ENCODE measurements at places on chromosomes 12 and 14.

DNA sequence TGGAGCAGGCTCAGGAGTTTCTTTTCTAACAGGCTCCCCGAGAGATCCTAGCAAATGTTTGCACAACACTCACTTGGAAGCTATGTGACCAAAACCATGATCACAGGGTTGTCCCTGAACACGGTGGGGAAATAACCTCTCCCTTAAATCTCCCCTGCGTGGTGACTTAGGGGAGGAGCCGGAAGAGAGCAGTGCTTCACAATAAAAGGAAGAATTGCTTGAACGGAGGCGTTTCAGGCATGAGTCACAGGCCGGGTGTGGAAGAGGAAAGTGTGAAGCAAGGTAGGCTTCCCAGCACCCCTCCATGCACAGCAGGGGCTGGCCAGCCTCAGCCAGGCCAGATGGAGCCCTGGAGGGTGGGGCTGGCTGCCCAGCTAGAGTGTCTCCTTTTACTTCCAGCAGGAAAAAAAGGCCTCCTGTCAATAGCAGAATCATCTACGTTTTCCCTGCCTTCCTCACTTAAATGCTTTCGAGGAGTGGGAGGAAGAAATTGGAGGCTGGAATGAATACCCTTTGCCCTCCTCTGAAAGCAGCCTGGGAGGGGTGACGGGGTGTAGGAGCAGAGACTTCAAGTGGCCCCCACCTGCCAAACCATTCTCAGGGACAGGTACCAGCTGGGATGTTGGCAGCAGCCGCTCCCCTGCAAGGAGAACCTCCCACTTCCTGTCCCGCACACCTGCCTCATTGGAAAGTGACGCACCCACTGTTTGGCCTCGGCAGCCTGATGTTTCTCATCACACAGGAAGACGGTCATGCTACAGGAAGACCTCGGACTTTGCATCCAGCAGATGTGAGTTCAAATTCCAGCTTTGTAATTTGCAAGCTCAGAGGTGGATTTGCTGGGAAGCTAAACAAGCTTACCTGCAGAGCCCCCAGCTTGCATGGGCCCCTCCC lies 30.1 kb upstream of the PPP2R5C start:
- peak; percentile 82 for DNase-seq

DNA sequence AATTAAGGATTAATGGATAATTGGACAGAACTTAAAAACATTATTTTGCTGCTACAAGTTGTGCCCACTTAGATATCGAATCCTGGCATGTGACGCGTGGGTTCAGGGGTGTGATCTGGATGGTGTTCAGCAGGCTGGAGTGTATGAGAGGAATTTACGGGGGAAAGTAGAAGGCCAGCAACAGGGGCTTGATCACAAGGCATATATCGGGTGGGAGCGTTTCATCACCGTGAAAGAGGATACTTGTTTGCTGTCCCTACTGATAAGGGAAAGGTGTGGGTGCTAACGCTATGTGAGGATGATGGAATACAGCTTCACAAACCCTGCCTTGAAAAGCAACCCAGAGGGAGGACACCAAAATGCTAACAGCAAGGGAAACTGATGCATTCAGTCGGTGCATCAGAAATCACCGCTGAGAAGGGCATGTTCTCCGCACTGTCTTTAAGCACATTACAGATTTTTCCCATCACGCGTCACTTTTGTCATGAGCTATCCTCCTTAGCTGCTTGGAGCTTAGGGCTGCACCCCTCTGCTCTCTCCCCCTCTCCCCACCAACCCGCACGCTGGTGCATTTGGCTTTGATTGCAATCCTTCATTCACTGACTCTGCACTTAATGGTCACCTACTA lies 13.4 kb downstream of the HHIPL1 start:
- no peak for DNase-seq

DNA sequence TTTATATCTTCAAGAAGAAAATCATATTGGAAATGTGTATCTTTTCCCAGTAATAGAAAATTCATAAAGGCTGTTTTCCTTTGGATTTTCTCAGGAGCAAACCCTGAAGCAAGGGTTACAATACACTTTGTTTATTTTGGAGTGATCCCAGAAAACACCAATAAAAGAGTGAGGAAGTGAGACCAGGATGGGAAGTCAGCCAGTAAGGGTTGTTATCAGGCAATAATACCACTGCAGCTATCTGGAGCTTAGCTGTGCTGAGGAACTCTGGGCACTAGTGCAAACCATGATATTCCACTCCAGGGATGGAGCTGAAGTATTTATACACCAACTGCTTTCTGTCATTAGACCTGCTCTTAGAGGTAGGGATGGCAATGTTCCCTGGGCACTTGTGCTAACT lies 1002.3 kb downstream of the FLRT2 start:
- DNase-seq, result no peak

DNA sequence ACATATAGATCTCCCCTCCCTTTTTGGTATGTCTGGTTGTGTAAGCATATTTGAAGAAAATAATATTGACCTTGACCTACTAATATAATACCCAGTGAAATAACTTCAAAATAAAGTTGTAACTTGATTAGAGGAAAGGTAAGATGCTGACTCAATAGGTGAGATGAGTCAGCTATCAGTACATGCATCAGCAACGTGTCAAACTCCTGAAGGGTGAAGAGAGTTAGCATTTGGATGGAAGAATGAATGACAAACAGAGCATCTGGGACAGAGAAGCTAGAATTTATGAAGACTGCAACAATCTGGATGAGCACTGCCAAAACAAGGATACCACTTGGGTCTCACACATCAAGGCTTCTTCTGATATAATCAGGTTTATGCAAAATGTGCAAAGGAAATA lies 74.9 kb downstream of the PPP2R5E start:
- no peak for DNase-seq

DNA sequence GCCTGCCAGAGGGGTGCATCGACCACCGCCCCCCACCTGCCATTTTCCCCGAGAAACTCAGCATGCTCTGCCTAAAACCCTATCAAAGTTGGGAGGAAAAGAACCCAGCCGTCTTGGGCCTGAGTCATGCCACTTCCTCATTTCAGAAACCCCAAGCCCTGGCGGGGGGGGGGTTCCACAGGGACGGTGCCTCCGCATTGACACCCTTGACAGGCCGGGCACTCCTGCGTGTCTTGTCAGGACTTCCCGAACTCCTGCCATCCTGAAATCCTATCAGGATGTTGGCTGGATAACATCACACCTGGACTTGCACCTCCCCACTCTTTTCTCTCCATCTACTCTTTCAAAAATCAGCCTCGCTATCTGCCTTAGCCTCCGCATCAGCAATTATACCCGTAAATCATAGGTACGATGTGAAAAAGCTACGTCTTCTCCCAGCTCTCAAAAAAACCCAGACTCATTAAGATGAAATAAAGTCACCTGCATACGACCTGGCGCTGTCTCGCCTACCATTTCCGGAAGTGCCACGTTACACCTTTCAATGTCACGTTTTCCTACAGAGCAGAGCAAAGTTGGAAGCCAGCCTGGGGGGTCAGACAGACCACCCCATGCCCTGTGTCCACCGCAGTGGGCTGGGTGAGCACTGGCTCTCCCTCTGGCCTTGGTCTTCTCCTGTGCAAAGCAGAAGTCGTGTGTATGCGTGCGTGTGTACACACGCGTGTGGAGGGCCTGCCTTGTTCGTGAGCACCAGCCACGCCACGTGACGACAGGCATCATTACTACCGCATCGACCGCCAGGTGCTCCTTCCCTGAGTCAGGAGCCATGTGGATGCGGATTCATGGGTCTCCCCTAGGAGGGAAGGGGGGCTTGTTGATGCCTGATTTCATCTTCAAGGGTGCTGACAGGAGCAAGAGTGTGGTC lies 96.7 kb downstream of the RFLNA start:
- peak; percentile 65 for DNase-seq

DNA sequence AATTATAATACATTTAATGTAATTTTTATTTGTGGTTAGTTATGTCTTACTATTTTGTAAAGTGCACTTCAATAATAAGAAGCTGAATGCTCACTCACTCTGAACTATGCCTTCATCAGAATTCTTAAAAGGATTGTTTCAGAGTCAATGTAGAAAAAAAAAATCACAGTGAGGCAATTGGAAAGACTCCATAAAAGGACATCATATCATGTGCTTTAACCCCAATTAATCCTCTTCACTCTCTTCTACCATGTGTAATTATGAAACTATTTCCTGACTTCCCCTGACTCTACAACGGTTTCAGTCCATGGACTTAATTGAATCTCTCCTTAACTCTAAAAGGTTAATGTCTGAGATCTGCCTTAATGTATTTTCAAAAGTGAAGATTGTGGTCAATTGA lies 250.4 kb upstream of the ALG10 start:
- no peak for DNase-seq

DNA sequence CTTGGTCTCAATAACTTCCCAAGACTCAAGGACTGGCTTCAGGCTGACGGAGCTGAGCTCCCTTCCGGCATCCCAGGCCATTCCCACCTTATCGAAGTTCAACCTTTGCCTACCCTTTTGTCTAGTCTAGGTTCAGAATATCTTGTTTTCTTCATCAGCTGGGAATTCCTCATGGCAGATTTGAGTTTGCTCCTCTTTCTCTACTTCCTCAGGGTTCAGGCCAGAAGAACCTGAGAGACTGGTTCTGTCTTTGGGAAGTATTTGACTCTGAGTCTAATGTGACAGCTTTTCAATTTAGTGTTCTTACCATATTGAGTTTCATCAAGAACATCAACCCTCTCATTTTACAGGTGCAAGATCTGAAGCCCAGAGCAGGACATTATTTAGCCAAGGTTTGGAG lies 2.1 kb downstream of the BIN2 start:
- DNase-seq, result no peak

DNA sequence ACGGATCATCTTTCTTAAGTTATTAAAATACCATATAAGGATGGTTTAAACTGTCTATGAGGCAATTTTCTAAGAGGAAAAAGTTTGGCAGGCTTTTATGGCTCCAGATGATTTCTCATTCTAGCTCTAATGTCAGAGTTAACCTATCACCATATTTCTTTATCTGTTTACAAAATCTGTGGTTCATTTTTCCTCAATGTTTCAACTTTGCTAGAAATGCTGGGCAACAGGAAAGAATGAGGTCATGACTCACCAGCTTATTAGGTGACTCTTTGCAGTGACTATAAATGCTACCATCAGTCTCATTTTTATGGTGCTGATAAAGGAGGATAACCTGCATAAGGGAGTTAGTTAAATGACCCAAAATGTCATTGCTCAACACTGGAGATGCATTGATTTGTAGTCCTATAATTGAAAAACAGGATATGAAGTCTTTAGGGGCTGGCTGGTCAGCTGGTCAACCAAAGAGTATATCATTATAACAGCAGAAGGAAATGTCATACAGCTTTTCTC lies 45.3 kb upstream of the RAP1B start:
- no peak for DNase-seq

GRCh38 chr12:56160894-56161689 lies 2.9 kb downstream of the MYL6 start:
- DNase-seq, result no peak

GRCh38 chr12:16154990-16155389 lies 122.5 kb downstream of the SLC15A5 start:
- no peak for DNase-seq

GRCh38 chr12:113230315-113231234 lies 9.3 kb downstream of the TPCN1 start:
- DNase-seq, result no peak

DNA sequence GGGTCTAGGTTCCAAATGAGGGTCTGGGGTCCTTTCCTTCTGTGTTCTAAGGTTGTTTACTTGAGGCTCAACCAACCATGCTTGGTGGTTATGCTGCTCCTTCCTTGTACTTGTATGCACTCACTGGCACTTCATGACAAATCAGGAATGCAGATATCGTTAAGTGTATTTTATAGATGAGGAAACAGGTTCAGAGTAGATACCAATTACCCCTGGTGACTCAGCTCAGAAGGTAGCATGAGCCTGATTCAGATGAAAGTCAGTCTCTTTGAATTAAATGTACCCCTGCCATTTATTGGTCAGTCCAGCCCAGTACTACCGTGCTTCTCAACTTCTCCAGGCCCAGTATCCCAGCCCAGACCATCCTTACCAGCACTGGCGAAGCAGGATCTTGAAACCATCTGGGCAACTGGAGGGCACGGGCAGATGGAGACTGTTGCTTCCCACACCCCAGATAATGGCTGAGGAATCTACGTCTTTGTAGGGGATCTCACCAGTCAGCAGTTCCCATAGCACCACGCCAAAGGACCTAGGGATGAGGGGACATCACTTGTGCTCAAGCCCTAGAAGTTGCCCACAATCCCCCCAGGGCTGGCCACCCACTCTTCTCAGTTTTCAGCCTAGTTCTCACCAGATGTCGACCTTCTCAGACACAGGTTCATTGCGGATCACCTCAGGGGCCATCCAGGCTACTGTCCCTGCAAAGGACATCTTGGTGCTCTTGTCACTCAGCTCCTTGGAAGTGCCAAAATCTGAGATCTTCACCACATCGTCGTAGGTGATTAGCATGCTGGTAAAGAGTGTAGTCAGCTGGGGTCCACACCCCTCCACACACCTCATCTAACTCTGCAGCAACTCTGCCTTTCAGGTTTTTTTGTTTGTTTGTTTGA lies 14.3 kb downstream of the MAP3K12 start:
- DNase-seq, result no peak

DNA sequence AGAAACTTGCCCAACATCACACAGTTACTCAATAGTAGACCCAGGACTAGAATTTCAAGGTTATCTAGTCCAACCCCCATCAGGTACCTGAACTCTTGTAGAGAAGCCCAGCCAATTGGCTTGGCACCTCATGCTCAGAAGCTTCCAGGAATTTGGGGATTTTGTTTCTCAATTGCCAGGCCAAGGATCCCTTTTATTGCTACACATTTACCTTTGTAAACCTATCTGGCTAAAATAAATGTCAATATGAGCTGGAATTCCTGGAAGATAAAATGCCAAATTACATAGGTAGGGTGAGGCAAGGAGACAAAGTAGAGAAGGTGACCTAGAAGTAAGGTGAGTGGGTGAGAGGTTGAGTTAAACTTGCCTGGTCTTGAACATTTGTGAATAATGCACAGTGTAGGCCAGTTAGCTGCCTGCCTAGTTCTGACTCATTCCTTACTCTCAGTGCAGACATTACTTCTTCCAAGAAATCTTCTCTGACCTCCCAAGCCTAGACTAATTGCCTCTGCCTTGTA lies 36.3 kb downstream of the SDR9C7 start:
- no peak for DNase-seq

- DNase-seq, result no peak
These were observed 129.6 kb upstream of the IGF1 start for GRCh38 chr12:102609996-102610395.

GRCh38 chr14:45426685-45427282 lies 173.8 kb upstream of the MIS18BP1 start:
- DNase-seq, result no peak

DNA sequence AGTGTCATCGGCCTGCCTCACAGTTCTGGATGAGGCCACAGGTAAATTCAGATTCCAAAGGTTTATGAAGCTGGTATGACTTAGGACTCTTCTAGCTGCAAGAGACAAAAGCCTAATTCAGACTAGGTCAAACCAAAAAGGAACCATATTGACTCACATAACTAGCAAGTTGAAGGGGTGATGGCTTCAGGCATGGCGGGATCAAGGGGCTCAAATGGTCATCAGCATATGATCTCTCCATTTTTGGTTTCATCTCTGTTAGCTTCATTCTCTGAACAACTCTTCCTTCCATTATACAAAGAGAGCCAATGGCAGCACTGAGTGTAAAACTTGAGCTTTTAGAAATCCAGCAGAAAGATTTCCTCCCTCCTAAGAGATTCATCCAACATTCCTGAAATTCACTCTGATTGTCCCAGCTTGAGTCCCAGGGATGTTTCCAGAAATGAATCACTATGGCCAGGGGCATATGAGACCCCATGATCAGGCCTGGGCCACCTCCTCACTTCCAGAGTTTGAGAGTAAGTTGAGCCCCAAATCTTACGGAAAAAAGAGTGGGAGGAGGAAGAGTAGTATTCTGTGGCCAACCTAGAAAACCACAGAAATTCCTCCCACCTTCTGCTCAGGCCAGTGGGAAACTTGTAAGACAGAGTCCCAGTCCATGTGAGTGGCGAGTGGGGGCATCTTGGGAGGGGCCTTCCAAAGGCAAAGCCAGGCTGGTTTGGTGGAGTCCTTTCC lies 2.0 kb upstream of the MAP1LC3B2 start:
- DNase-seq, result no peak
